Stimulated activated CD8-positive, alpha-beta memory T cell treated with anti-CD3 and anti-CD28 coated beads, Interleukin-4, amount 100 ng/mL, for 1 hour (primary cell): ENCODE measurements at places on chromosomes 7 and 10.

GRCh38 chr10:95360122-95360714 lies 69.4 kb upstream of the PDLIM1 start:
- no peak for DNase-seq

GRCh38 chr7:44282601-44283171 lies 42.7 kb downstream of the CAMK2B start:
- no peak for DNase-seq

- no peak for DNase-seq
These were observed 303.5 kb downstream of the AHR start for GRCh38 chr7:17601921-17602320.

DNA sequence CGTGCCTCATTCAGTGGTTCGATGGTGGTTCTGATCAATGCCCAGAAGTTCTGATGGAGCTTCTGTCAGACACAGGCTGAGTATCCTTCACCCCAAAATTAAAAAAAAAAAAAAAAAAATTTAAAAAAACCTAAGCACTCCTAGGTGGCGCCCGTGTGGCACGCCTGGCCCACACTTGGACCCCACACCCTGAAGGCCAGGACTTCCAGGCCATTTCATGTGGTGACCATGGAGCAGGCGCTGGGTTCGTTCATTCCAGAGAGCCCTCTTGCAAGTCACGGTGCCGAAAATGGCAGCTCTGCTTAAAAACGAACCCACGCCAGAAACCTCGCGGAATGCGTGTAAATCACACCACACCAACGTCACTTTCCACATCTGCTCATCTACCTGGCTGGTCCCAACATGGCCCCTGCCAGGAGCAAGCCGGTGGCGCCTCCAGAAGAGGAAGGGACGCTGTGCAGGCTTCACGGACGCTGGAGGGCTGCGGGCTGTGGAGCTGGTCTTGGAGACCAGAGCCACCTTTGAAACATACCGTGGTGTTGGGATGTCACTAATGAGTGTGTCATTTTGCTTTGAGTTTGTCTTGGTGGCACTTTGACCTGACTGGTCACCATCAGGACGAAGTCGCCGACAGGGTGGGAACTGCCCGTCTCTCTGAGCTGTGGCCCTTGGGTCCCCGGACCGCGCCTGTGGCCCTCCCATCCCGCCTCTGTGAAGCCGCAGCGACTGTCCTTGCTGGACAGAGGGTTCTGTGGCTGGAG lies 46.0 kb upstream of the PRKAR1B start:
- no peak for DNase-seq

DNA sequence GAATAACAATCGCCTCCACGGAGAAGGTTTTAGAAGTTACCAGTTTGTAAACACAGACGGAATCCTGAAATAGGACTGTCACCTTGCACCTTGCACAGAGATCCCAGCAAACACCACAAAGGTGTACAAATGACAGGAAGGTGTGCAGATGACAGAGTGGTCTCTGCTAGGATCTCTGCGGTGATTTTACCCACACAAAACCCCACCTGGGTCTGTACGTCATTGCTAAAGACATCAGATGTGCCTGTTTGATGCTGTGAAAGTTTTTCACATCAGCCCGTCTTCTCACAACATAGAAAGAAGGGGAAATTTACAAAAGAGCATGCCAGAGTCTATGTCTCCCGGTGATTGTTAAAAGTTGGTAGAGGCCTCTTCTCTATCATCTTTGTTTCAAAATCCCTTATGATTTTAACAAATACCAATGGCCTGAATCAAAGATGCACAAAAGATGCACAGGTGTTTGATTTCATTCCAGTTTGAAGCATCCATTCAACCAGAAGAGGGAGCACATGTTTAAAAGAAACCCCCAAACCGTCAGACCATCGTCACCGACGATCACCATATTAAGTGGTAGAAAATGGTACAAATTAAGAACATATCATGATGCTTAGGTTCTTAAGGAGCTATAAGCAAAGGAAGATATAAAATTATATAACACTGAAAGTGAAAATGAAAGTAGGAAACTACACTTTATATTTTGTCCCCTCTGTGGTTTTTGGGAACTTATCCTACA lies 576.5 kb downstream of the PTPRN2 start:
- no peak for DNase-seq

DNA sequence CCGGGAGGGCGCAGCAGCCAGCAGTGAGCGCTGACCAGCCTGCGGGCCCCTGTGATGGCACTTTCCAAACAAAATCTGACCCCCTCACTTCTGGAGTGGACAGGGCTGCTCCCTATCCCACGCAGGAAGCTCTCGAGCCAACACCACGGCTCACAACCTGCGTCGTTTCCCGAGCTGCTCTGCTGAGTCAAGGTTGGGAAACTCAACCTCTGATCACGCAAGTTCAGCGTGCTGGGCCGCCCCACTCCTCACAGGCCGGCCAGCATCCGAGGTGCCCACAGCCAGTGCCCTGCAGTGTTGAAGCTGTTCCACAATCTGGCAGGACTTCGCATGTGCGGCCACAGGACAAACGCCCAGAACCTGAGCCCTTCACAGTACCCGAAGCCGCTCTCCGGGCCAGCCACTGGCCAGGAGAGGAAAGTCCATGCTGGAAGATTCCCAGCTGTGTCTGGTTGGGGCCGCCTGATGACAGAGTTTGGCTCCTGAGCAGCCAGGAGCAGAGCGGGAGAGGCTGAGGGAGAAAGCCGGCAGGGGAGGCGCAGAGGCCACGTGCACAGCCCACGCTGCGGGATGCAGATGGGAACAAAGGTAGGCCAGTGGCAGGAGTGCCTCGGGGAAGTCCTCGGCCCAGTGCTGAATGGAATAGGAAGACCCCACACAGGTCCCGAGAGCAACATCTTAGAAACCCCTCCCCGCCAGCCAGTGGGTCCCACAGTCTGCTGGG lies 263.3 kb upstream of the TCERG1L start:
- no peak for DNase-seq

DNA sequence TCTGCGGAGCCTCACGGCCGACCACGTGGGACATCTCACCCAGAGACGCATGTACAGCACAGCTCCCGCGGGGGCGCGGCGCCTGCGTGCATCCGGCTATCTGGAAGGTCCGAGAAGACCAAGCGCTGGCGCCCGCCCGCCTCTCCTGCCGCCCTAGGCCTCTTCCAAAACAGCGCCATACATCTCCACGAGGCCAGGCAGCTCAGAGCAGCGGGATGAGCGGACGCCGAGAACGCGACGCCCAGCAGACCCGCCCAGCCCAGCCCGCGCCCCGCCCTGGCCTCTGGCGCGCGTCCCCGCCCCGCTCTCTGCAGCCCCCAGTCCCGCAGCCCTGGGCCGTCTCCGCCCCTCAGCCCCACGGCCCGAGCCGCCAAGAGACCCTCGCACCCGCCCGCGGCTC lies 20.3 kb upstream of the LANCL2 start:
- DNase-seq = no peak

- DNase-seq = no peak
These were observed 20.5 kb downstream of the GRID1 start for GRCh38 chr10:86345859-86346798.

DNA sequence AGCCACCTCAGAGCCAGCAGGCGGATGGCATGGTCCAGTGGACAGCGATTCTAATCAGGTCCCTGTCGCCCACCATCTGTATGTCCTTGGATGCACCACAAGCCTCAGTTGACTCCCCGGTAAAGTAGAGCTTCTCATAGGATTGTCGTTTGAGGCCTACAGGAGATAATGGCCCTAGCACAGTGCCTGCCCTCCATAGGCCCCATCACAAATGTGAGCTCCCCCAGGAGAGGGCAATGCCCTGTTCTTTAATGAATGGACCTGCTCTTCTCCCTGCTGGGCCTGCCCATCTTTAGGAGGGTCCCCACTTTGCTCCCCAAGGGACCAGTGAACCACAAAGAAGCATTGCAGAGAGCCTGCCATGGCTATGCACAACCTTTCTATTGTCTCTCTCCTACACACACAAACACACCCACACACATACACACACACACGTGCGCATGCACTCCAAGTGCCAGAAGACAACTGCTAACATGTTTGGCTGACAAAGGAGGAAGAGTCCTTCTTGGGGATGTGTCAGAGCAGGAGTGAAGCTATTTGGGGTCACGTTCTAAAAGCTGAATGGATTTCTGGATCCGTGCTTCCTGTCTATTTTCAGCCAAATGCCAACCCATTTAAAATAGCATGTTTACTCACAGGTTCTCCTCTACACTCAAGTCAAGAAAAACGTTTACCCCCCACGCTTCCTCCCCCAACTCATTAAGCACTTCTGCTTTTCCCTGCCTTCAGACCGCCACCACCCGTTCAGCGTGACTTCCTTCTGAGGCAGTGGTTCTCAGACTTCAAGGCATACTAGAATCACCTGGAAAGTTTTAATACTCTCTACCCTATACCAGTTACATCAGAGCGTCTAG lies 196.1 kb downstream of the GRID1 start:
- no peak for DNase-seq

- DNase-seq = peak; percentile 66
These were observed at the start of the genes KLLN and PTEN for GRCh38 chr10:87863053-87863943. TSS of gene KLLN (minus strand) at chr10:87863533. CDS start at chr10:87862487, 1,046 bp downstream. TSS of gene PTEN (plus strand) at chr10:87863625. CDS start at chr10:87864470, 845 bp downstream.

GRCh38 chr7:33719059-33719581 lies 186.2 kb upstream of the BMPER start:
- no peak for DNase-seq

GRCh38 chr7:155202106-155202871 lies 95.4 kb upstream of the INSIG1 start:
- DNase-seq = no peak

- no peak for DNase-seq
These were observed 13.5 kb downstream of the CRYGN start for GRCh38 chr7:151426441-151426903.

GRCh38 chr10:113618338-113618737 lies 45.5 kb downstream of the NRAP start:
- DNase-seq = no peak

GRCh38 chr7:7567898-7568531 lies 1.3 kb downstream of the MIOS start:
- DNase-seq = no peak

- DNase-seq = no peak
These were observed 413.4 kb downstream of the SORCS1 start for GRCh38 chr10:106751091-106751490.

- DNase-seq = no peak
These were observed 204.8 kb downstream of the TNS3 start for GRCh38 chr7:47376991-47377616.

GRCh38 chr7:37577412-37577811 lies 106.2 kb upstream of the GPR141 start:
- no peak for DNase-seq

GRCh38 chr7:150755473-150756099 lies 18.4 kb downstream of the GIMAP5 start:
- DNase-seq = peak; percentile 55

- DNase-seq = no peak
These were observed 5.1 kb upstream of the BAZ1B start for GRCh38 chr7:73526896-73527821.
